NCI-H1417 (cell line): ENCODE measurements at places on chromosomes 4 and X.
A peak's percentile ranks its signal among the peaks of the same experiment; 100 is the strongest.

DNA sequence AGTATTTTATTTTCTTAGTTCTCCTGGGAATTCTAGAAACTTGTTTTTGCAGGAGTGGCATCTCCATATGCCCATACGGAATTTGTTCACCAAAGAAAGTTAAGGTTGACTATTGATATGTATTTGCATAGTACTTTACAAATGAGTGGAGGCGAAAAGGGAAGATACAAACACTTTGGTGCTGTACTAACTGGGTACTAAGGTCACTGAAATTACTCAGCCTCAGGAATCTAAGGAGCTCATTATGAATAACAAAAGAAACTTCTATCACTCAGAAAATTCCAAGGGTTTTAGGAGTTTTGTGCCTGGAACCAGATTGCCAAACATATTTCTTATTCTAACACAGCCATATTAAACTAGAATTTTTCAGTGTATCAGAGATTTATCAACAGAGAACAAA, 27.4 kb upstream of the TMPRSS11B start:
- no peak for DNase-seq

GRCh38 chr4:60241866-60242265, 958.3 kb upstream of the ADGRL3 start:
- DNase-seq = peak; percentile 42

DNA sequence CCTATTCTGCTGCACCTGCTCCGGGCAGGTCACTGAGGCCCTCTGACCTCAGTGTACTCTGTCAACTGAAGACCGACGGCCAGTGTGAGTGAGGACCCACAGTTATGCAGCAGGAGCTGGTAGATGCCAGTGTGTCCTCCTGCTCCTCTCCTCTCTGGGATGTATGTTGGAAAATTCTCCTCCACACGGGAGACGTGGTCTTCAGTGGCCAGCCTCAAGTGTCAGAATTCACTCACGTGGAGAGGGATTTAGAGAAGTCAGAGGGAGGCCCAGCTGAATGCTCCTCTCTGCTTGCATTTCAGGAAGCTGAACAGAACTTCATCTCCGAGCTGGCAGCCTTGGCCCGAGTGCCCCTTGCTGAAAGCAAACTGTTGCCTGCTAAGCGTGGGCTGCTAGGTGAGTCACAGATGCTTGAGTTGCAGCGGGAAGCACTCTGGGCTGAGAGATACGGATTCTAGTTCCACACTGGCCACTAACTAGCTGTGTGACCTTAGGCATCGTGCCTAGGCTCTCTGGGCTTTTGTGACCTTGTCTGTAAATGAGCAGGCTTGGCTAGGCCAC, 83.6 kb downstream of the CRMP1 start:
- no peak for DNase-seq

GRCh38 chr4:111701102-111701501, 444.2 kb upstream of the FAM241A start:
- DNase-seq = no peak

DNA sequence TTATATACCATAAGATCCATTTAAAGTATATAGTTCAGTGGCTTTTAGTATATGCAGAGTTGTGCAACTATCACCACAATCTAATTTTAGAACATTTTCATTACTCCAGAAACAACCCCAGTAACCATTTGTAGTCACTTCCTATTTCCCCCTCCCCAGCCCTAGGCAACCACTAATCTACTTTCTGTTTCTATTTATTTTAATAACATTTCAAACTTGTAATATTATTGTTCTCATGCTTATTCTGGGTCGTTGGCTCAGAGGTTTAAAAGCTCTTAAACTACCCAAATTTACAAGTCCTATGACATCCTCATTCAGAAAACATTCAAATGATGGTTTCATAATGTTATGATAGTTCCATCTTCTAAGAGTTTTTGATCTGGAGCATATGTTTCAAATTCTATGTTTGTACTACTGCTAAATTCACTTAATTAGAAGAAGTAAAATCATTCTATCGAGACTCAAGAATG, 18.4 kb downstream of the XIAP start:
- no peak for DNase-seq

- DNase-seq = no peak
Observed at GRCh38 chr4:69822198-69822597, 37.7 kb downstream of the SULT1E1 start.

GRCh38 chr4:168587411-168588125, 90.7 kb downstream of the PALLD start:
- DNase-seq = no peak

- DNase-seq = no peak
Observed at GRCh38 chr4:125464146-125464545, 149.4 kb downstream of the FAT4 start.

DNA sequence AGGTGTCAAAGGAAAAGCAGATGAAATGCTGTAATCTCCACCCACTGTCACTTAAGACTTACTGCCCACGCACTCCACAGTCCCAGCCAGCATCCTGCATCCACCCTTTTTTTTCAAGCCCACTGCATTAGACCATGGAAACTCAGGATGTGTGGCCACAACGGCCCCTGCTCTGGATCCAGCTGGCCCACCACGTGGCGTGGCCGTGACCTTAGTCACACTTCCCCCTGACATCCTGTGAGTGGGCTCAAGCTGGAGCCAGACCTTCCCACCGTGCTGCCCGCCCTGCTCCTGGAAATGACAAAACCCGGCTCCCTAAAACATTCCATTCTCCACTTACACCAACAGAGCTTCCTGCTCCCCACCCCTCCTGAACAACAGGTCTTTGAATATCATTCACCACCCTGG, 588.3 kb upstream of the DIPK2B start:
- no peak for DNase-seq
